A549 treated with CpdA at 1 μM for 4 hours (cell line): ENCODE measurements at places on chromosomes 4 and X. TPM values are rescaled to one million over a fixed set of nuclear protein-coding genes. Genes with fewer than 3 reads are reported as not detected.

Gene ZNF141
- total RNA-seq: 2.1 to 3.0 TPM (median 2.4 TPM) in 5 replicates

Gene ARHGAP24
- total RNA-seq: 3.3 to 4.7 TPM (median 3.6 TPM) in 5 replicates

Gene SNX25
- total RNA-seq: 7.3 to 9.8 TPM (median 9.5 TPM) in 5 replicates

Gene NPNT
- total RNA-seq: 0.14 to 0.55 TPM (median 0.24 TPM) in 5 replicates

Gene BMPR1B
- 4.5 to 9.0 TPM (median 7.4 TPM) in 5 replicates for total RNA-seq

Gene P2RY10
- not detected in 5 replicates for total RNA-seq

Gene RRAGB
- total RNA-seq: 10.6 to 14.9 TPM (median 12.0 TPM) in 5 replicates

Gene ELK1
- total RNA-seq: 32.9 to 38.2 TPM (median 36.8 TPM) in 5 replicates

Gene FGA
- total RNA-seq: 5.8 to 8.7 TPM (median 6.3 TPM) in 5 replicates

Gene KIAA1210
- total RNA-seq: not detected in 5 replicates

Gene FAM120C
- total RNA-seq: 3.3 to 5.6 TPM (median 5.3 TPM) in 5 replicates

Gene TMEM35A
- not detected in 5 replicates for total RNA-seq

Gene FGF2
- 40.6 to 63.0 TPM (median 56.9 TPM) in 5 replicates for total RNA-seq

Gene APOO
- total RNA-seq: 31.9 to 34.4 TPM (median 33.5 TPM) in 5 replicates

Gene STATH
- not detected in 5 replicates for total RNA-seq

Gene XIAP
- total RNA-seq: 22.5 to 42.3 TPM (median 27.7 TPM) in 5 replicates

Gene ASIC5
- total RNA-seq: not detected in 5 replicates

Gene FGF13
- total RNA-seq: not detected in 5 replicates

Gene VCX
- total RNA-seq: 0.22 TPM in 1 of 5 replicates, not detected in the others

Gene PIN4
- total RNA-seq: 34.2 to 72.4 TPM (median 37.4 TPM) in 5 replicates

Gene FRG2
- total RNA-seq: 0.02 to 0.08 TPM in 2 of 5 replicates, not detected in the others

Gene PPEF2
- total RNA-seq: not detected in 5 replicates

Gene ADRA2C
- 5.3 to 11.7 TPM (median 10.4 TPM) in 5 replicates for total RNA-seq

Gene GBA3
- total RNA-seq: not detected in 5 replicates

Gene LONRF3
- total RNA-seq: 2.4 to 3.8 TPM (median 3.4 TPM) in 5 replicates

Gene SMPX
- total RNA-seq: not detected in 5 replicates

Gene TLR2
- total RNA-seq: 0.12 to 0.18 TPM (median 0.14 TPM) in 4 of 5 replicates, not detected in the other

Gene DCAF4L1
- 0.10 to 0.30 TPM (median 0.17 TPM) in 5 replicates for total RNA-seq

Gene PPM1K
- total RNA-seq: 0.67 to 1.5 TPM (median 0.87 TPM) in 5 replicates

Gene GNRHR
- total RNA-seq: not detected in 5 replicates

Gene CXorf49
- not detected in 5 replicates for total RNA-seq

Gene NEIL3
- 13.7 to 16.3 TPM (median 15.4 TPM) in 5 replicates for total RNA-seq

Gene PAGE2
- not detected in 5 replicates for total RNA-seq

Gene SPATA4
- total RNA-seq: 0.18 to 0.78 TPM (median 0.20 TPM) in 3 of 5 replicates, not detected in the others

Gene USP17L26
- total RNA-seq: not detected in 5 replicates

Gene SH3TC1
- 7.3 to 9.2 TPM (median 8.8 TPM) in 5 replicates for total RNA-seq

Gene NKX1-1
- total RNA-seq: not detected in 5 replicates
